Stimulated activated CD8-positive, alpha-beta memory T cell treated with anti-CD3 and anti-CD28 coated beads, Interleukin-4, amount 100 ng/mL, for 4 hours (primary cell): ENCODE measurements at places on chromosomes 2 and 18.

GRCh38 chr18:46156124-46156745, 52.0 kb downstream of the HAUS1 start:
- no peak for DNase-seq

DNA sequence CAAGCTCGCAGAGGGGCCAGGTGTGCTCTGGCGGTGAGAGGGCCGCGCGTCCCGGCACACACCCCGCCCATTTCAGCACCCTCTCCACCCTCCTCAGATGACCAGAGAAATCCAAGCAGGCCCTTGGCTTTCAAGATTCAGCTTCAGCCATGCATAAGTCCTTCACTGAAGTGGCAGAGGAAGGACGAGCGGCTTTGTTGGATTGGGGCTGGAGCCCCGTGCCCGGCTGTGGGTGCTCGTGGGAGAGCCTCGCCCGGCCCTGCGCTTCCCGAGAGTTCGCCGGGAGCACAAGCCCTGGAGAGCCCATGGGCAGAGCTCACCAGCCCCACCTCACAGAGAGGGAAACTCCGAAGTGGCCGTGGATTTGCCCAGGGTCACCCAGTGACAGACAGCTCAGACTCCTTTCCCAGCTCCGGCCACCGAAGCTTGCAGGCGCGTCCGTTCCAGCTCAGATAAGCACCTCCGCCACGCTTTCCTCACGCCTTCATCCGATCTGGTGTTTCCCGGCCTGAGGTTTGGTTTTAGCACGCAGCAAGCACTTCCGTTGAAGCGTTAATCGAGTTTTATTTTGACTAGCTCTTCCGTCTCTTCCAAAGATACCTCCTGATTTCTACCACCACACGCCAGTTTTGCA, 45.6 kb upstream of the MTCL1 start:
- no peak for DNase-seq

DNA sequence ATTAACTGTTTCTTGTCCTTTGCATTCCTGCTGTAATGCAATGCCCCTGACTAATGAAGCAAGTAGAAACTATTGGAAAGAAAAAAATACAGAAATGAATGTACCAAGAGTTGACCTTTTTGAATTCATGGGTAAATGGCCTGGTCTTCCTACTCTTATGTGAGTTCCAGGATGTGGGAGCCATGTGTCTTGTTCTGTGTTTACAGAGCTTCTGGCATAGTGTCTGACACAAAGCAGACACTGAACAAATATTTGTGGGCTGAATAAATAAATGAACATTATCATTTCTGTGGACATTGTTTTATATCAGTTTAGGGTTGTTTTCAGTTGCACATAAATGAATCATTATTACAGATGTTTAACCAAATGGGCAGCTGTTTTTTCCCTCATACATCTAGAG, 155.5 kb downstream of the CD8B2 start:
- DNase-seq = no peak

GRCh38 chr2:137940154-137940553, 24.1 kb upstream of the HNMT start:
- no peak for DNase-seq

DNA sequence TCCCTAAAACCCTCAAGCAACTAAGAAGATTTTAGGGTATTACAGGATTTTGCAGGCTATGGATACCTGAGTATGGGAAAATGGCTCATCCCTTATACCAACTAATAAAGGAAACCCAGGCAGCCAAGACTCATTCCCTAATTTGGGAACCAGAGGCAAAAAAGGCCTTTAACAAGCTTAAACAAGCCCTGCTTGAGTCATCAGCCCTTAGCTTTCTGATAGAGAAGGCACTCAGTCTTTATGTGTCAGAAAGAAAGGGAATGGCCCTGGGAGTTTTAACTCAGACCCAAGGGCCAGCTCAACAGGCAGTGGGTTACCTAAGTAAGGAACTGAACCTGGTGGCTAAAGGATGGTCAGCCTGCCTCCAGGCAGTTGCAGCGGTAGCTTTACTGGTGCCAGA, 96.9 kb upstream of the RMP24 start:
- DNase-seq = no peak

DNA sequence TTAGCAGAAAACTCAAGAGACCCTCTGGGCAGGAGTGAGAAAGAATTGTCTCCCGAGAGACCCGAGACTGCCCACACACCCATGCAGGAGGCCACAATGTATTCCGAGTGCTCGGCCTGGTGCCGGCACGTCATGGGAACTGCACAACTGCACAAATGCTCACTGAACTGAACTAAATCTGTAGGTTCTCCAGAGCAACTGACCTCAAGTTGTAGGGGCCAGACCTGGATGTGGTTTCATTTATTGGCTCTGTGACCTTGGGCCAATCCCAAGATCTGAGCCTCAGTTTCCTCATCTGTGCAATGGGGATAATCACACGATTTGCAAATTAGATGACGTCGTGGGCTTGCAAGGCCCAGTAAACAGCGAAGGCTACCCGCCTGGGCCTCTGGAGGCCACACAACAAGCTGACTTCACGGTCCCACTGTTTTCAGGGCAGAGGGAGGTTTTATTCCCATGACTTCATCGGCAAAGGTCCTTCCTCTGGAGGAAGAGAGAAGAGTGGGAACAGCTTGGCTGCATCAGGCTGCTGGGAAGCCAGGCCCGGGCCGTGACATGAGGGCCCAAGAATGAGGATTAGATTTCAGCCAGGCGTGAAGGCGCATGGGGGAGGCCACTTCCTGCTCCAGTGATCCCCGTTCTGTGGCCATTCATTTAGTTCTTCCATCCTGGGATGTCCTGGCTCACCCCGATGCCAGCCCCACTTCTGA, 3.6 kb upstream of the ERFE start:
- DNase-seq = no peak

GRCh38 chr2:138658187-138658894, 121.8 kb downstream of the NXPH2 start:
- DNase-seq = no peak

DNA sequence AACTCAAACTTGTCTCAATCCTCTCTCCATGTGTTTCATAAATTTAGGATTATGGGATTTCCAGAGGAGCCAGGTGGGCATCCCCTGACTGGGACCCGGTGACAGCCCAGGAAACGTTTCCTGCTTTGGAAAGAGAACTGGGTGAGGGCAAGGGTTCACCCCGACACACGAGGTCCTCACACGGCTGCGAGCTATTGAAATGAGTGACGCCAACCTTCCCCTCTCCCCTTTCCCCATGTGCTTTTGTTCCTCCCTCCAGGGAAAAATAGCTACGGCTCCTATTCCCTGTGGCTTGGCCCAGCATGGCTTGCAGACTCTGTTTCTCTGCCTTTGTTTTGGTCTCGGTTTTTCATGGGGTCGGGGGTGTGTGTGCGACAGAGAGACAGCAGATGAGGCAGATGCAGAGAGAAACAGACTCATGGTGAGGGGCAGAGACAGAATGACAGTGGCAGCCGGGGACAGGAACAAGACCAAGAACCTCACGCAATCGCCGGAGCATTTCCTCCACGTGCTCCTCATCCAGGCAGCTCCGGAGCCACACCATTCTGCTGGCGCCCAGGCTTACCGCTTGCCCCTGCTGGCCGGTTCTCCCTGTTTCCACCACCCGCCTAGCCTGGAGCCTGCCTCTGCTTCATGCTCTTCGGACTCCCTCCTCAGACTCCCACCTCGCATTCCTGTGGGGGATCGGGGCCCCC, 238.5 kb downstream of the DYSF start:
- no peak for DNase-seq

DNA sequence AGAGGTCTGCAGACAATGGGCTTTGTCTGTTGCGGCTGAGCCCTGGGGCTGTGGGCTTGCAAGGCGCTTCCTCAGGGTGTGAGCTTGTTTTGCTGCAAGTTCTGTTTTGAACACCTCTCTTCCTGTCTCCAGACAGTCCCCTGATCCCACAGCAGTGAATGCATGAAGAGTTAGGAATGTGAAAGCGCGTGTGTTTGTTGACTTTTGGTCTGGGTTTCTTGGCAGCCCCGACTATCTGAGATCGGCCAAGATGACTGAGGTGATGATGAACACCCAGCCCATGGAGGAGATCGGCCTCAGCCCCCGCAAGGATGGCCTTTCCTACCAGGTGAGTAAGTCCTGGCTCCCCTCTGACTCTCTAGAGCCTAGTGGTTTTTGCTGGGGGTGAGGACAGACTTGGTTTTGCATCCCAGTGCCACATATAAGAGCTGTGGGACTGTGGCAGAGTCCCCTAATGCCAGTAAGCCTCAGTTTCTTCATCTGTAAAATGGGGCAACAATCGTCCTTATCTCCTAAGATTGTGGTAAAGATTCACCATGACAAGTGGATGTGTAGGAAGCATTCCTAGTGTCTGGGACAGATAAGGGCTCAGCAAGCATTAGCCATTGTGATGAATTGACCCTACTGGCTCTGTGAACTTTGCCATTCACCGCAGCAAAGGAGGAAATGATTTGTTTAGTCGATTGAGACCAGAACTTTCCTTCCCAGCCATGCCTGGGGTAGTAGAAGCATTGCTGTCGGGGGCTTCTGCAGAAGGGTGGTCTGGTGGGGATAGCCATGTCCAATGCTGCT, 3.0 kb downstream of the LBH start:
- DNase-seq = no peak

- DNase-seq = no peak
Measured at GRCh38 chr18:10018289-10018688, 104.5 kb downstream of the VAPA start.

DNA sequence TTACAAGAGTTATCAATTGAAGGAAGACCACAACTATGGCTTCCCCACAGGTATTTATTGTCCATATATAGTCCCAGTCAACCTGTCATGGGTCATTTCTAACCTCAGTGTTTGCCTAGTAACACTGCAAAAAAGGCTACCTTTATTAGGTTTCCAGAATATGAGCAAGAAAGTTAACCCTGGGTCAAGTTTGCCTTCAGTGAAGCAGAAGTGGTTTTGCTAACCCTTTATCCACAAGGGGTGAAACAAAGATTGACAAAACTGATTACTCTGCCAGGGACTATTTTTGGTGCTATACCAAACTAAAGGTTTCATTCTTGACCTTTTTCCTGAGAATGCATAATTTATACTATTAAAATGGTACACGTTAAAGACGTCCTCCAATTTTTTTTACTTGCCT, 28.8 kb downstream of the SP100 start:
- DNase-seq = no peak

DNA sequence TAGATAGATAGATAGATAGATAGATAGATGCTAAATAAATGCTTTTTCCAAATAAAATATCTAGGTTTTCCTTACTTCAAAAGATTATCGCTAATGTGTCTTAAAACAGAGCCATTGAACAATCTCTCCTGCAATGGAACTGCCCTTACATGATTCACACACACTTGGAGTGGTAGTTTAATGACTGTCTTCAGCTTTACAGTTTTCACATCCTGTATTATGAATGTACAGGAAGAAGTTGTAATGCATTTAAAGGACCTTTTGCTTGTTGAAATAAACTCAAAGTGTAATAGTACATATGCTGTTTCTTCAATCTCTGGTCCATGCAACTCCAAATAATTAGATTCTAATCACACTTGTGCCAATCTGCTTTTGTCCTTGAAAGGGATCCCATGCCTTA, 797.6 kb upstream of the CDH2 start:
- DNase-seq = no peak

DNA sequence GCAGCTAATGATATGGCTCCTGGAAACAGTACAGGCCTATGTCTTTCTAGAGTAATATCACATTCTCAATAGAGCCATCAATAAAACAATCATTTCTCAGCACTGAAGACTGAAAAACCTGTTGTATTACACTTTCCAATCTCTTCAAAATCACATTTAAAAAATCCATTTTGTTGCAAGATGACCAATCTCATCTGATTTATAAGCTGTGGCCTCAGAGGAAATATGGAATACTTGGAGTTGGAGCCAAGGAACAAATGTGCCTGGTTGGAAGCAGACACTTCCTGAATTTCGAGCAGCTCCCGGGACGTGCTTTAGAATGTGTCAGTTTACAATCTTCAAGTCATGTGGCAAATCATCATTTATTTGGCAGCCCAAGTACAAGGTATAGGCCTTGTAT, 114.5 kb downstream of the ADCYAP1 start:
- no peak for DNase-seq

DNA sequence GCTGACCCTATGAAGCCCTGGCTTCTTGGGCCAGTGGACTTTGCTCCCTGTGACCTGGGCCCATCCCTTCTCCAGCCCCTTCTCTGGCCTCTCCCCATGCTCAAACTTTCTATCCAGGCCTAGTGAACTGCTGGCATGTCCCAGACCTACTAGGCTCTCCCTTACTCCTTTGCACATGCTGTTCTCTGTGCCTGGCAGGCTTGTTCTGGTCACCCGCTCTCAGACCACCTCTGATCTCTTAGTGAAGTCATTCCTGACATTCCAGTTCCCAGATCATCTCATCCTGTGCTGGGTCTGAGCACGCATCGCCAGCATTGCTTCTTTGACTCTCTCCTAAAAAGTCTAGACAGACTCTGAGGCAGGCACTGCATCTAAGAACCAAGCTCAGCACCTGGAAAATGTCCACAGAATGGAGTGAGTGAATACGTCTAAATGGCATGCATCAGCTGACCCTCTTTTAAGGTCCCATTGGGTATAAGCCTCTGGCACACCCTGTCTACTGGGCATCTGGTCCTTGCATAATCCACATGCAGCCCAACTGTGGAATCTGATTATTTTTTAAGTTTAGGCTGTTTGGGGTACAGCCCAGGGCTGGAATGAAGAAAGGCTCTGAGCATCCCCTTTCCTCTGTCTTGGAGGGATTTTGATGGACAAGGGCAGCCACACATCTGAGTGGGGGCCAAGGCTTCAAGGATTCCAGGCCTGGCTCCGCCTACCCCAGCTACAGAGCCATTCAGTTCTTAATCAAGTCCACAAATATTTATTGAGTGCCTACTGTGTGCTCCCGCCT, 130.6 kb upstream of the HAAO start:
- no peak for DNase-seq

DNA sequence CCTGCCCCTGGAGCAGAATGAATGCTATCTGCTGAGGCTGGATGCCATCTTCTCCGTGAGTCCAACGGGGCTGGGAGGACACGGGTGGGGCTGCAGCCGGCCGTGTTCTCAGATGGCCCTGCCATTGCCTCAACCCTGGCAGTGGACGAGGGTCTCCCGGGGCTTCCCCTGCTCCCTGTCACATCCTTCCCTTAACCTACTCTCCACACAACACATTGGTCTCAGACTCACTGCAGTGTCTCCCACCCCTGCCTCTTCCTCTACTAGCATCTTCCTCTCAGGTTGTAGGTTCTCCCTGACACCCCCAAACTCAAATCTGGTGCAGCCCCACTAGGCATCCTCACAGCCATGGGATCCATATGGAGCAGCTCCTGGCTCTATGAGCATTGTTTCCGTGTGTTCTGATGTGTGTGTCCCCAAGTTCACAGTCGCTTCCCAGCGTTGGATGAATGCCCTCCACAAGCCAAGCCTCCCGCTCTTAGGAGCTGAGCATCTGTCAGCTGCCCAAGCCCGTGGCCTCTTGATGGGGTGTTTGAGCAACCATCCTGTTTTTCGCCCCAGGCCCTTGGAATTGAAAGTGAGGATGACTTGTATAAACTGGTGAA, 27.8 kb downstream of the OTOF start:
- no peak for DNase-seq

GRCh38 chr2:69436596-69436937, 668 bp downstream of the NFU1 start:
- no peak for DNase-seq

GRCh38 chr2:66127061-66127460, 307.9 kb upstream of the MEIS1 start:
- no peak for DNase-seq

- no peak for DNase-seq
Measured at GRCh38 chr18:68766433-68766832, 31.4 kb upstream of the CCDC102B start.
